ENCODE measurements at places on chromosomes 3 and 15.

GRCh38 chr3:172176061-172176770 lies 136.8 kb downstream of the FNDC3B start:
- no peak for DNase-seq

GRCh38 chr3:196189566-196190347 lies 21.4 kb downstream of the ZDHHC19 start:
- no peak for DNase-seq

- no peak for DNase-seq
Observed at GRCh38 chr3:183274609-183275008, 21.6 kb downstream of the B3GNT5 start.

GRCh38 chr3:69568951-69569350 lies 170.3 kb upstream of the MITF start:
- no peak for DNase-seq

DNA sequence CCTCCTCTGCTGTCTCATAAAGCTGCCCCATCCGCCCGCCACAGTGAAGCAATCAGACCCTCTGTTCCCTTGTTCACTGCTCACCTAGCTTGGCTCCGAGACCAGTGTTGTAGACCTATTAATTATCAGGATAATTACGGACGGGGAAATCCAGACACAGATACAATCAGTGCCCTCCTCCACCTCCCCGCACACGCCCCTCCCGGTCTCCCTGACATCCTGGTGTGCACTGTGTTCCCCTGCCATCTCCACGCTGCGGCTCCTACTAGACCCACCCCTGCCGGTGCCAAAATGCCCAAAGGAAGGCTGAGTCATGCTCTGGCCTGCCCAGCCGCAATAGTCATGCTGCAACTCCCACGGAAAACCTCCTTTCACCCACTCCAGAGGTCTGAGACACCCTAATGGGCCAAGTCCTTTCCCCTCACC lies 277.3 kb upstream of the TLE3 start:
- no peak for DNase-seq

GRCh38 chr3:66403323-66403990 lies 97.4 kb downstream of the LRIG1 start:
- no peak for DNase-seq

DNA sequence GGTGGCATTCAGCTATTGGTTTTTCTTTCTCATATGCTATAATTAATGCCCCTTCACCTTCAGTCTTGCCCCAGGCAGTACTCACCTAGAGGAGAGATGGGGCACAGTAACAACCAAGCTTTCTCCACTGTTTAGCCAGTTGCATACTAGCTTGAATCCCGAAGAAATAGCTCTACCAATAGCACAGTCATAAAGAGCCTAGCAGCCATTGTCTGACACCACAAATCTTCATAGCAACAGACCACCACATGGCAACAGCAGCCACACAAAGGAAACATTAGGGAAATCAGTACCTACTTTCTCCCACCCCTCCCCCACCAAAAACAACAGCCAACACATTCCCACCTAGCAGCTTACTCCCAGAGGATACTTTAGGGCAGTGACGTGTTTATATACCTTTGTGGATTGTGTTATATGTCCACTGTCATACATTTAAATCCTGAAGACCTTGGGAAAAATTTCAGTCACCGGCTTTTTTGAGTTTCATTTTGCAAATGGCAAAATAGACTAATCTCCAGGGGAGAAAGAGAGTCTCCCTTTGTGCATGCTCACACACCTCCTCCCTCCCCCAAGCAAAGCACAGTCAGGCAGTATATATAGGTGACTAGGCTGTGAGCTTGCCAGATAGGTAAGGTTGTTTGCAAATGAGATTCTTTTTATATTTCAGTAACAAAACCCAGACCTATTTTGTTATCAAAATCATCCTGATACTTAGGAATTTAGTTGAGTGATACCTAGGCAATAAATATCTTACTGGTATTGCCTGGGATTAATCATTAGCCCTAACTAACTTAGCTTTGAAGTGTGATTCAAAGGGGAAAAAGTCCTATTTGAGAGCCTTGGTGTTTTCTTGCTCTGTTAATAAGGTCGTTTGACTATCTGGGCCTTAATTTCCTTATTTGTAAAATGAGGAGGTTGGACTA lies 140.6 kb downstream of the RBPMS2 start:
- no peak for DNase-seq

DNA sequence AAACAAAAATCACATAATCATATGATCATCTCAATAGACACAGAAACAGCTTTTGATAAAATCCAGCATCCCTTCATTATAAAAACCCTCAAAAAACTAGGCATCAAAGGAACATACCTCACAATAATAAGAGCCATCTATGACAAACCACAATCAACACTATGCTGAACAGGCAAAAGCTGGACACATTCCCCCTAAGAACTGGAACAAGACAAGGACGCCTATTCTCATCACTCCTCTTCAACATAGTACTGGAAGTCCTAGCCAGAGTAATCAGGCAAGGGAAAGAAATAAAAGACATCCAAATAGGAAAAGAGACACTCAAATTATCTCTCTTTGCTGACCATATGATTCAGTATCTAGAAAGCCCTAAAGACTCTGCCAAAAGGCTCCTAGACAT lies 54.9 kb upstream of the SLC12A8 start:
- DNase-seq, result no peak

GRCh38 chr3:50185230-50185629 lies 6.2 kb upstream of the GNAT1 start:
- DNase-seq, result no peak

DNA sequence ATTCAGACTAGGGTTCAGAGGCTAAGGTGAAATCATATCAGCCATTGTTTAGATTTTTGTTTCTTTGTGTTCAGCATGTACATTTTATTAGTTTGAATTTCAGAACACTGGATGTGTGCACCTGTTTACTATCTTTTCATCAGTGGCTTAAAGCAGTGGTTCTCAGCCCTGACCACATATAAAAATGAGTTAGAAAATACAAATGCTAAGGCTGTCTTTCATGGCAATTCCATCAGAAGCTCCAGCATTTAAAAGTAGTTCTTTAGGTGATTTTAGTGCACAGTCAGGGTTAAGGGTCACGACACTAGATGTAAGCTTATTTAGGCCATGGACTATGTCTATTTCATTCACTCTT lies 213.5 kb downstream of the NECTIN3 start:
- no peak for DNase-seq

DNA sequence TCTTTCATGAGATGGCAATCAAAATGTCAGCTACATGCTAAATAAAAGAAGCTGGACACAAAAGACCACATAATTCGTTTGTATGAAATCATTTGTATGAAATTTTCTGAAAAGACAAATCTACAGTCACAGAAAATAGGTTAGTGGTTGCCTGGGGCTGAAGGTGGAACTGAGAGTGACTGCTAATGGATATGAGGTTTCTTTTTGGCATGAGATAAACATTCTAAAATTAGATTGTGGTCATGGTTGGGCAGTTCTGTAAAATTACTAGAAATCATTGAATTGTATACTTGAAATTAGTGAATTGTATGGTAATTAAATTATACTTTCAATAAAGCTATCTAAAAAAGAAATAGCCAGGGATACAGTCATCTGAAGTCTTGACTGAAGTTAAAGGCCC lies 2.7 kb upstream of the DMXL2 start:
- DNase-seq, result no peak

- DNase-seq, result no peak
Observed at GRCh38 chr3:42747581-42747980, 25.5 kb downstream of the CCDC13 start.

GRCh38 chr3:138348754-138349739 lies 668 bp downstream of the MRAS start:
- DNase-seq, result no peak

DNA sequence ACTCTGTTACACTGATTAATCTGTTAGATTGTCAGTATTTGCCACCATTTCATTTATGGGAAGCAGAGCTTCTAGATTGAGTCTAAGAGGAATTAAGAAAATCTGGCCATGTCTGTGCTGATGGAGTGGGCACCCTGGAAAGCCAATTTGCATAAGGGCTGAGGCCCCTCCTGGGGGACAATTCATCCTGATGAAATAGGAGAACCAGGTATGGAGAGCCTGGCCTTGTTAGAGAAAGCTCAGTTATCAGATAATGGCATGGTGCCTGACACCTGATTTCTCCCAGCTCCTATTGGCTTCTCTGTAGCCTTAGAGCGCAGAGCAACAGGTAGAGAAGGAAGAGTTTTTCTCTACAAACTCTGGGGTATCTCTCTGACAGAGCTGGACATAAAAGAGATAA lies 114.2 kb downstream of the EBLN2 start:
- DNase-seq, result no peak

- no peak for DNase-seq
Observed at GRCh38 chr15:61196156-61196555, 32.9 kb downstream of the RORA start.

DNA sequence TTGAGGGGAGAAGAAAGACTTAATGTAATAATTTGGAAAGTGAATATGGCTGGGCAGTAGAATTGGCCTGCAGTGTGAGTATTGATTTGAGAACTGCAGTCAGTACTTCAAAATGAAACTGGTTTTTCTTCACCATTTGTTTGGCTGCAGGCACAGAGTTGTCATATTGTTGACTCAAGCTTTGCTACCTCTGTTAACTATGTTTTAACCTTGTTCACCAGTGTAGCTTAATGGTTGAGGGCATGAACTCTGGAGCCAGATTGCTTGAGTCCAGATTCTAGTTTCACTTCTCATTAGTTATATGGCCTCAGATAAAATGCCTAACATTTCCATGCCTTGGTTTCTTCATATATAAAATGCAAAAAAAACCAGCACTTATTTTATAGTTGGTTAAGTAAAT lies 64.1 kb downstream of the CFAP44 start:
- no peak for DNase-seq

GRCh38 chr3:120495809-120496208 lies 45.0 kb upstream of the FSTL1 start:
- DNase-seq, result no peak

DNA sequence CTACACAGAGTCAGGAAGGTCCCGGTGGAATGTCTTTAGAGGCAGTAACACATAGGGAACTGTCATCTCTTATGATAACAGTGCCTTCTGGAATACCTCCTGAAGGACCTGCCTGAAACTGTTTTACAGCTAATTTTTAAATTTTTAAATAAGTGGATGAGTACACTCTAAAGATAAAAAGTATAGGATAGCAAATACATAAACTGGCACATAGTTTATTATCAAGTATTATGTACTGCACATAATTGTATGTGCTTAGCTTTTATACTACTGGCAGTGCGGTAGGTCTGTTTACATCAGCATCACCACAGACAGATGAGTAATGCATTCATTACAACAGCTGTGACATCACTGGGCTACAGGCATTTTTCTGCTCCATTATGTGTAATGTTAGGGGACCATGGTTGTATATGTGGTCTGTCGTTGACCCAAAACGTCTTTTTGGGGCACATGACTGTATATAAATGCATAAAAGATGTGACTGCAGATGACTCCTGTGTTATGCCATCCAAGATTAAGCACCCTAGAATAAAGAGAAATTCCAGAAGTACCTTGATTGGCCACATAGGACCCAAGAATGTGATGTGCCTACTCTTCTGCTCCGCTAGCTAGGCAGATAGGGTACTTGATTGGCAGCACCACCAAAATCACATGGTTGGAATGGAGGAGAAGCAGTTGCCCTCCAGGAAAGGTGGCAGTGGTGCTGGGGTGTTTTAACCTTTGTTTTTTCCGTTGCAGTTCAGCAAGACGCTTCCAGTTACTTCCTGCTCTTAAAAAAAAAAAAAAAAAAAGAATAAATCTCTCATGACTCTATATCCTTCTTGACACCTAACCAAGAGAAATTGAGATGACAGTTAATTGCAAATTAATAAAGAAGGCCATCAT lies 3.3 kb downstream of the VPS8 start:
- no peak for DNase-seq

- no peak for DNase-seq
Observed at GRCh38 chr3:23036728-23037127, 166.4 kb upstream of the UBE2E2 start.

GRCh38 chr15:59299929-59300617 lies 72.6 kb downstream of the MYO1E start:
- DNase-seq, result no peak

- DNase-seq, result peak; percentile 14
Observed at GRCh38 chr3:16300307-16300706, 35.3 kb downstream of the OXNAD1 start.

- peak; percentile 9 for DNase-seq
Observed at GRCh38 chr3:122356402-122356801, 26.6 kb downstream of the MIX23 start.

GRCh38 chr15:44662478-44663409 lies 718 bp downstream of the SPG11 start:
- peak; percentile 69 for DNase-seq

DNA sequence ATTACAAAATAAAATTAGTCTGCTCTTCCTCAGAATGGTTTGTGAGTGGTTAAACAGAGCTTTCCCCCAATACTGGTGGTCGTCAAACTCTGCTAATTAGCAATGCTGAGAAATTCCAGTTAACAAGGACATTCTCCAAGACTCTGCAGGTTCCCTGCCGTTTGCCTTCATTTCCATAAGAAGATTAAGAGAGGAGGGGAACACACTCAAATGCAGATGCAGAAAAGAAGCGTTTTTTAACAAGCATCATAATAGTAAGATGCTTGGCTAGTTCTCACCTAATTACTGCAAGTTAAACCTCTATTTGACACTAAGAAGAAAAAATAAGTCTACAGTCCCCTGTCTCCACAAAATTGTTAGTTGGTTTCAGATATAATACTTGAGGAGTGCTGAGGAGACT lies 3.7 kb upstream of the SOX2 start:
- DNase-seq, result no peak

GRCh38 chr3:29279806-29280205 lies 1.1 kb upstream of the RBMS3 start:
- no peak for DNase-seq

DNA sequence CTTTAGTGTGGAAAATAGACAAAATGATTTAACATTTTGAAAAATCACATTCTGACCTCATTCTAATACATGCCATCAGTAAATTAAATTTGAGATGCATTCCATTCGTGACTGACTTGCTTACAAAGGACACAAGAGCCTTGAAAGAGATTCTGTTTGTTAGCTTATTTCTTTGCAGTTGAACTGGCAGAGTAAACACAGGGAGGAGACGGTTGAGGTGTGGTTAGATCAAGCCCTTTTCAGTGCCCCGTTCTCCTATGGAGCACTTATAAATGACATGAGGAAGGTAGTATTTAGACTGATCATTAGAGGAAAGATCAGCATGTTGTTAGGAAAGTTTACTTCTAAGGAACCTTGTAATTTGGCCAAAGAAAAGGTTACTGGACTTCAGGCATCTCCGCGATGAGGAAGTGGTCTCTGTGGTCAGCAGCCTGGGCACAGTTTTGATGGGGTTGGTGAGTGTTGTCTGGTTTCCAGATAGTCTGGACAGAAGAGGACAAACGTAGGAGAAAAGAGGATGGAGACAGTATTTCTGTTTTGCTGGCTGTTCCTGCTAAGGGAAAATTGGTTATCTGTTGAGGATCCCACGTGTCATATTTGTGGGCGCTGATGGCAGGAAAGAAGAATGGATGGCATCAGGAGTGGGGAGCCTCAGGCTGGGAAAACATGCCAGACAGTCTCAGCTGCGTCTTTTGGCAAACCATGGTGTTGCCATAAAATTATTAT lies 328.9 kb upstream of the TBL1XR1 start:
- no peak for DNase-seq

DNA sequence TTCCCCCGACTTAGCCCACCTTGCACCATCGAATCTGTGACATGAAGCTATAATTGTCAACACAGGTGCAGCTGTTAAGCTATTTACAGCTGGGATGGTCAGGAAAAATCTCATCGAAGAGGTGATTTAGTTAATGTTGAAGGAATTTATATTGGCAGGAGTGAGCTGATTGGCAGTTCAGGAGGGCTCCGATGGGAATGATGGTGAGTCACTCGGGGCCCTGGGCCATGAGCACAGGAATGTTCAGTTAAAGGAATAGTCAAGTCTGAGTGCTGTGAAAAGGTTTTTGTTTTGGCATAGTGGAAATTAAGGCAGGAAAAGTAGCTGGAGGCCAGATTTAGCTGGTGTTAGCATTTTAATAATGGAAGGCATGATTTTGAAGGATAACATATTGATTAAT lies 95.7 kb downstream of the OXSM start:
- no peak for DNase-seq

Measured in hematopoietic multipotent progenitor cell treated with erythropoietin and hydrocortisone succinate and interleukin-3 and kit ligand, for 17 days (in vitro differentiated cells).